Caki2 (cell line): ENCODE measurements at places on chromosomes 11 and 22. TPM values are rescaled to one million over a fixed set of nuclear protein-coding genes. Genes with fewer than 3 reads are reported as not detected.
A peak's percentile ranks its signal among the peaks of the same experiment; 100 is the strongest.

Gene TTC9C
- total RNA-seq: 30.9 and 37.2 TPM in 2 replicates

Gene TSKU
- total RNA-seq: 48.6 and 48.9 TPM in 2 replicates

Gene KCNJ11
- total RNA-seq: 4.7 and 5.3 TPM in 2 replicates

Gene FGF19
- total RNA-seq: not detected in 2 replicates

Gene F2
- 0.71 TPM in 1 of 2 replicates, not detected in the other for total RNA-seq

Gene TMEM151A
- not detected in 2 replicates for total RNA-seq

Gene TESMIN
- 2.4 and 8.9 TPM in 2 replicates for total RNA-seq

Gene PAMR1
- not detected in 2 replicates for total RNA-seq

Gene UBQLNL
- total RNA-seq: 0.14 TPM in 1 of 2 replicates, not detected in the other

Gene NAALAD2
- not detected in 2 replicates for total RNA-seq

DNA sequence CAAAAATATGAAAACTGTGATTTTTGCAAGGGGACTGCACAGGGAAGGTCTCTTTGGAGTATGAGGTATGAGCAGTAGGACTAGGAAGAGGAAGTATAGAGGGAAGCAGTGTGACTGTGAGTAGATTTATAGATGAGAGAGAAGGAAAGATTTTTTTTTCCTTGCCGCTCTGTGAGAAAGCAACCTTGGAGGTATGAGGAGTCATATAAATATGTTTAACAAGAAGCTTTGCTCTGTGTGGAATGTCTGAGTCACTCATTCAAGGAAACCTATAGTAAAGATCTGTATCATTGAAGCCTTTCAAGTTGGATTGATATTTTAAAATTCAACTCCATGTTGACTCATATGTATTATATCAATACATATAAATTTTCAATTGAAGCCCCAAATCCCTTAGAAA lies 26.2 kb downstream of the DNHD1 start:
- no peak for DNase-seq

DNA sequence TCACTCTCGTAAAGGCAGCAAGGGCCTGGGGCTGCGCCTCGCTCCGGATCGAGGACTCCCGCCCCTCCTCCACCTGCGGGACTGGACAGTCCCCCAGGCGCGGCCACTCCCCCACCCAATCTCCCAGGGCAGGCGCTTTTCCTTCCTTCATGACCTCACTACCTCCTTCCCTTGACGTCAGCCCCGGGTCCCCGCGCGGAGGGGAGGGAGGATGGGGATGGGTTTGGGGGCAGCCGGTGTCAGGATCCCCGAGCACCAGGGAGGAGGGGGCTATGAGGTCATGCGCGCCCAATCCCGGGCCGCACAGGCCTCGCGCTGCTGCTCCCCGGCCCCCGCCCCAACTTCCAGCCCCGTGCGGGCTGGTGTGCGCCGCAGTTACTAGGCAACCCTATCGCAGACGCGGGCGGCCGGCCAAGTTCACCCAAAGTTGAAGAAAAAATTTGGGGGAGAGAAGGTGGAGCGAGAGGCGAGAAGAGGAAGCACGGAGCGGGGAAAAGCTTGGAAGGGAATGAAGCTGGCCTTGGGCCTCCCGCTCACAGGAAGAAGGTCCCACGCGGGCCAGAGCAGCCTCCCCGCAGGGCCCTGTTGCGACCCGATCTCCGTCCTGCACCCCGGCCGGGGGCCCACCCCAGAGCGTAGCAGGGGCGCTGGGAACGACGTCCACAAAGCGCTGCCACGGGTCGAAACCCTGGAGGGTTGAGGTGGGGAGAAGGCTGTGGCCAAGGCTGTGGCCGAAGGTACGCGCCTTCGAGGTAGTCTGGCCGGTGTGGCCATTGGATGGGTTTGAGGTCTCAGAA lies 8.3 kb downstream of the WT1 start:
- no peak for DNase-seq

- DNase-seq: no peak
These were observed 145.2 kb upstream of the TEAD1 start for GRCh38 chr11:12529041-12529440.

DNA sequence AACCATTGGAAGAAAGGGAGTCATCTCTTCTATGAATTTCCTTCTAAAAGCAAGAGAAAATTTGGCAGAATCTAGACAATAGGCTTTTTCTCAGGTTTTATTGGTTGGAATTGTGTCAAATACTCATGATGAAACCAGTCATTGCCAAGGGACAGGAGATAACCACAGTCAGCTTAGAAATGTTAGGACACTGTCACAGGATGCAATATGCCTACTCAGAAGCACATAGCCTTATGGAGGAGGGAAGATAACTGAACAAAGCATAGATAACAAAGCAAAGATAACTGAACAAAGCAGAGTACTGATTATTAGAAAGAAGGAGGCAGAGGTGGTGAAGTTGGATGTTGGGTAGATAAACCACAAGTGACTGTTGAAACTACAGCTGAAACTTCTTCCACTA lies 303.5 kb upstream of the PDGFD start:
- DNase-seq: no peak

GRCh38 chr11:1456176-1456575 lies 30.4 kb downstream of the MOB2 start:
- no peak for DNase-seq

DNA sequence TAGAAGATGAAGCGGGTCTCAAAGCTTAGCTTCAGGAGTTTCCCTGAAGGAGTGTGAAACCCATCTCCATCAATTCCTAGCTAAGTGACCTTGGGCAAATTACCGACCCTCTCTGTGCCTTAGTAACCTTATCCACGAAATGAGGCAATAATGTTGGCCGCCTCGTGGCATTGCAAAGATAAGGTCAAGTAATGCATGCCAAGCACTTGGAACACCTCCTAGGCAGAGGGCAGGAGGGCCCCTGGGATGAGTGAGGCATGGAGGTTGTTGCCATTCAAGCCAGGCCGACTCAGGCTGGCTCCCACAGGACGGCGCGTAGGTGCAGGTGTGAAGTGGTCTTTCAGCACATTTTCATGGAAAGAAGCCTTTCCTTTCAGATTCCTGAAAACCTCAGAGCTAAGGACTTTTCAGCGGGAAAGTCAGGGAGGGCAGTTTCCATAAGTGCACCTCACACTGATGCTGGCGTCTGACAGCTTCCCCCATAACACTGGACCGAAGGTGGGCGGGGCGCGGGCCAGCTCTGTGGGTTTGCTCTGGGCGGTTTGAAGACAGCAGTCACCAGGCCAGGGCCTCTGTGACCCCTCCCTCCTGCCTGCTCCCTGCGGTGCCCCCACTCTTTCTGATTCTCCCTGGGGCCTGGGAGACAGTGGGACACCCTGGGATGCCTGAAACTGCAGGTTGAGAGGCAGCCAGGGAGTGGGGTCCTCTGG lies 25.2 kb downstream of the RPS6KA4 start:
- DNase-seq: no peak

DNA sequence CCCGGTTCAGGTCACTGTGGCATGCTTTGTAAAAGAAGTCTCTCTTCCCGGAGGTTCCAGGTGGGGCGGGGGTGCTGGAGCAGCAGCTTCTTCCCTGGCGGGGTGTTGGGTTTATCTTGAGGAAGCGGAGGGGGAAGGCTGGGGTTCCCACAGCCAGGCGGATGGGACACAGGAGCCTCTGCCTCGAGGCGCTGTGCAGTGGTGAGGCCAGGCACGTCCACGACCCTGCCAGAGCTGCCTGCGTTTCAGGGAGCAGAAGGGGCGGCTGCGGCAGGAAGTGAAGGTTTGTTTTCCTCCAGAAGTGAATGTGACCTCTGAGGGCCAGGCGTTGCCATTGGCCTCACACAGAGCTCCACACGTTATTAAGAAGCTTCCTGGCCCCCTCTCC lies 20.1 kb upstream of the ADORA2A start:
- DNase-seq: no peak

GRCh38 chr11:2207773-2208621 lies 36.4 kb upstream of the TH start:
- no peak for DNase-seq

- DNase-seq: no peak
These were observed 283.1 kb upstream of the CTSC start for GRCh38 chr11:88620568-88621130.

GRCh38 chr22:36616682-36617081 lies 86.9 kb downstream of the CACNG2 start:
- no peak for DNase-seq

DNA sequence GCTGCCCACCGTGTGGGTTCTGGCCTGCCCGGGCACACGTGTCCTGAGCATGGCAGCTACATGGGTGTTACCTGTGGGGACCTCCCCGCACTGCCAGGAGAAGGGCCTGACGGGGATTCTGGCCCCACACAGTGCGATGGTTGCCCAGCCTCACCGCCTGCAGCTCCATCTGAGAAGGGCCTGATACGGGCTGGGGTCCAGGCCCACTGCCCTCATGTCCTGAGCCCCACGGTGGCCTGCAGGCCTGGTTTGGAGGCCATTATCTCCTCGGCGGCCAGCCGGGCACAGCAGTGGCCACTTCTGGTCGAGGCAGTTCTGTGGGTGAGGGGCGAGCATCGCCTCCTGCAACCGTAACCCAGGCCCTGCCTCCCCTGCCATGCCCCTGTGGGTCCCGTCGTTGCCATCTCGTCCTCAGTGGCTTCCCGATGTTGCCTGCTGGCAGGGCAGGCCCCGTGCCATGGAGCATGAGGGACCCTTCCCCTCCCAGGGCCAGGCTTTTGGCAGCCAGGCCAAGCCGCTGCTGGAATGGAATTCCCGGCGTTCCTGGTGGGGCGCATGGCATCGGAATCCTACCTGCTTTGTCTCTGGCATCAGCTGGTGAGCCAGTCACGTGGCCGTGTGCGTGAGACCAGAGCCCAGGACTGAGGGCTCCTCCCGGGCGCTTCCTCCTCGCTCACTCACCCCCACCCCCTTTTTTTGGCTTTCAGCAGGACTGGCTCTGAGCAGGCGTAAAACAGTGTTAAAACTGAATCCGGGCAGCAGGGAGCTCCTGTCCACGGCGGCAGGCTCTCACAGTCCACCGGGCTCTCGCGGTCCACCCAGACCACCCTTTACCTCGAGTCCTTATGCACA lies 71.9 kb upstream of the PPARA start:
- peak; percentile 93 for DNase-seq

- DNase-seq: no peak
These were observed 59.1 kb upstream of the SLC22A12 start for GRCh38 chr11:64531906-64532312.

DNA sequence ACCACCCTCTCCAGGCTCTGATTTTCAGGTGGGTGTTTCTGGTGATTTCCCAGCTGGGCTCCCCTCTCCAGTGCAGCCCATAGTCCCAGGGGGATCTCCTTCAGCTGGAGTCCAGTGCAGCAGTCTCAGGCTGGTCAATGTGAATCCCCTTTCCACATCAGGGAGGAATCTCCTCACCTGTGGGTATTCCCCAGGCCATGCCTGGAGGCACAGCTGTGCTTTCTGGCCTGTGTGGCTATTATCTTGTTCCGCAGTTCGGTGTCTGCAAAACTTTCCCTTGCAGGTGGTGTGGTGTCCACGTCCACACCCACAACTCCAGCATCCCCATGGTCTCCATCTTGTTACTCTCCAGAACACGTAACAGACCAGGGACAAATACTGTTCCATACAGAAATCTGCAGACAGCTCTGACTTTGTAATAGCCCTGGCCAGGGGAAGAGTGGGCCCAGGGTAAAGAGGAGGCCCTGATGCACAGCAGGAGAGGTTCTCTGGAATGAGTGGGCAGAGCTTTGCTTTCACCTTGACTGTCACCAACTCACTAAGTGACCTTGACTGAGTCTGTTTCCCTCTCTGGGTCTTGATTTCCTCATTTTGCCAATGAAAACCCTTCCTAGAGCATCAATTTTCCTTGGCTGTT lies 183.2 kb downstream of the CSNK2A3 start:
- no peak for DNase-seq

GRCh38 chr11:12724301-12725054 lies 50.3 kb downstream of the TEAD1 start:
- DNase-seq: peak; percentile 92

DNA sequence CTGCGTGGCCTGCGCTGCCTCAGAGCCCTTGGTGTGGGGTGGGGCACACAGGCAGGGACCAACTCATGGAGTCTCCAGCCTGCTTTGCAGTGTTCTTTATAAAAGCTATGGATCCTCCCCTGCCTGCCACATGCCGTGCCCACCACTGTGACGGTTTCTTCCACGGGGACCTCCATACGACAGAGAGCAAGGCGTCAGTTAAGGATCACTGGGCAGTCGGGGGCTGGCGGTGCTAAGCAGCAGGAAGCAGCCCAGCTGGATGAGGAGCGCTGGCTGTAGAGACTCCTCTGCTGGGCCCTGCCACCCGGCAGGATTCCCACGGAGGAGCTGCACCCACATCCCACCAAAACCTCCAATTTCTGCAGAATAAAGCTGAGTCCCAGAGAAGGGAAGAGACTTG lies 23.1 kb upstream of the EFCAB6 start:
- DNase-seq: no peak

DNA sequence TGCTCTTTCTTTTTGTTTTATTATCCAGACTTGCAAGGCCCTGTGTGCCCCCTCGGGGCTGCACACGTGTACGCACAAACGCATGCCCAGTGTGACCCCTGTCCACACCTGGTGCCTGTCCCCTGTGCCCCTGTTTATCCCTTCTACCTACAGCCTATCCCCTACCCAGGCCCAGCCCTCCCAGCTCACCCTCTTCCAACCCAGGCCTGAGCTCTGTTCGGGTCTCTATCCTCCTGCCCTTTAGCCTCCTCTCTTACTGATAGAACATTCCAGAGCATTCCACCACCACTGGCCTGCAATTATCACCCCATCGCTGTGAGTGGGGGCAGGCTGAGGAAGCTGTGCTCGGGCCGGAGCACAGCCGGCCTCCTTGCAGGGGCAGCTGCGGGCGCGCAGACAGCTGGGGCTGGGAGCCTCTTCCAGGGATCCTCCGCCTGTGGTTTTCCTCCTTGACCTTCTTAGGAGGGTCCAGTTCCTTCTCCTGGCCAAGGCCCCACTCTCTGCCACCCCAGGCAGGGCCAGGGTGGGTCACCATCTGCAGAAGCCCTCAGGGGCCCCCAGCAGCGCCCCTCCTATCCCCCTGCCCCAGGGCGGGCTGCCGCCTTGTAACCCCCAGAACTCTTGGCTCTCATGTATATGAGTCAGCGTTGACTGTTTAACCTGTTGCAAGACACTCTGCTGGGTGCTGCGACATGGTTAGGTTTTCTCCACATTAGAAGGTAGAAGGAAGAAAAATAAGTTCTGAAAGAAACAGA lies 41.8 kb upstream of the KCNQ1OT1 start:
- DNase-seq: peak; percentile 30

- DNase-seq: peak; percentile 69
These were observed 53.9 kb upstream of the CEP126 start for GRCh38 chr11:101860696-101861427.

DNA sequence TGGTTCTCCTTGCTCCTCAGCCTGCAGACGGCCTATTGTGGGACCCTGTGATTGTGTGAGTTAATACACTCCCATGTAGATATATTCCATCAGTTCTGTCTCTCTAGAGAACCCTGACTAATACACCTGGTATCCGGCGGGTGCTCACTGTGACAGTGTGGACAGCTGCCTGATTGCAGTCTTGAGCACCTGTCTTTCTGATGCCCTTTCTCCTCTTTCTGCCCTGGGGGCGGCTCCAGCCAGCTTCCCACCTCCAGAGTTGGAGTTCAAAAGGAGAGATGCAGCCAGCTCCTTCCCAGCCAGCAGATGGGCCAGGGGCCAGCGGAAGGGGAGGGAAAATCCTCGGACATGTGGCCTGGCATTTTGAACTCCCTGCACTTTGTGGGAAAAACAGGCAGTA lies 15.0 kb downstream of the SMIM38 start:
- no peak for DNase-seq

- DNase-seq: no peak
These were observed 1132.1 kb upstream of the CNTN5 start for GRCh38 chr11:97888641-97889040.

DNA sequence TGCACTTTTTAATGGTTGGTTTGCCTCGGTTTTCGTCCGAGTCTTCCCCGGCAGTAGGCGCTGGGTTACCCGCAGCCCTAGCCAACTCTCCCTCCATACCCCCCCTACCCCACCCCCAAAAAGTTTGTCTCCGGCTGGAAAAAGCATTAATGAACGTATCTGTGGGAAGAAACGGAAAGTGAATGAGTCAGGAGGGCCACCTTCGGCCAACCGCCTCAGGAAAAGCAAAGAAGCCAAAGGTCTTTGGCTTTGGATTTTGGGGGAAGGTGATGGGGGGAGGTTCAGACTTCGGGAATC lies 508 bp upstream of the FLI1 start:
- DNase-seq: no peak
